T-cell (primary cell): ENCODE measurements at places on chromosomes 16 and 17.

- H3K36me3 ChIP-seq = no peaks in the 10 kb centered on the region
- no peak overlapping the region for H3K27ac ChIP-seq
- no peak overlapping the region for H3K4me3 ChIP-seq
These were observed 7.1 kb upstream of the KRT9 start for GRCh38 chr17:41578971-41579370.

DNA sequence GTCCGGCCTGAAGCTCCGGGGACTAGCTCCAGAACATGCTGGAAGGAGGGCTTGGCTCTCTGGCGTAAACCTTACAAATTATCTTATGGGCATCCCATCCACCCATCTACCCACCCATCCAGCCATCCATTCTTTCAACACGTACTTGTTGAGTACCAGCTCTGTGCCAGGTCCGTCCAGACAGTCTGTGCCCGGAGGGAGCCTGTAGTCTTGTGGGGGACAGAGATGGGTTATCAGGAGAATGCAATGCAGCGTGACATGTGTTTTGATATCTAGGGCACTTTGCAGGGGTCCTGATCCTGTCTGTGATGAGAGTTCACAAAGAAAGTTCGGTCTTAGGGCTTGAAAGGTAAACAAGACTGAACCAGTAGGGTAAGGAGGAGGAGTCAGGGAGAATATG is 4.1 kb upstream of the SLC13A2 start:
- peaks cover 19% of the 10 kb centered on the region for H3K27me3 ChIP-seq
- no peak overlapping the region for H3K27ac ChIP-seq
- H3K4me3 ChIP-seq = no peak overlapping the region
- no peaks in the 10 kb centered on the region for H3K36me3 ChIP-seq
- no peaks in the 10 kb centered on the region for H3K4me1 ChIP-seq

DNA sequence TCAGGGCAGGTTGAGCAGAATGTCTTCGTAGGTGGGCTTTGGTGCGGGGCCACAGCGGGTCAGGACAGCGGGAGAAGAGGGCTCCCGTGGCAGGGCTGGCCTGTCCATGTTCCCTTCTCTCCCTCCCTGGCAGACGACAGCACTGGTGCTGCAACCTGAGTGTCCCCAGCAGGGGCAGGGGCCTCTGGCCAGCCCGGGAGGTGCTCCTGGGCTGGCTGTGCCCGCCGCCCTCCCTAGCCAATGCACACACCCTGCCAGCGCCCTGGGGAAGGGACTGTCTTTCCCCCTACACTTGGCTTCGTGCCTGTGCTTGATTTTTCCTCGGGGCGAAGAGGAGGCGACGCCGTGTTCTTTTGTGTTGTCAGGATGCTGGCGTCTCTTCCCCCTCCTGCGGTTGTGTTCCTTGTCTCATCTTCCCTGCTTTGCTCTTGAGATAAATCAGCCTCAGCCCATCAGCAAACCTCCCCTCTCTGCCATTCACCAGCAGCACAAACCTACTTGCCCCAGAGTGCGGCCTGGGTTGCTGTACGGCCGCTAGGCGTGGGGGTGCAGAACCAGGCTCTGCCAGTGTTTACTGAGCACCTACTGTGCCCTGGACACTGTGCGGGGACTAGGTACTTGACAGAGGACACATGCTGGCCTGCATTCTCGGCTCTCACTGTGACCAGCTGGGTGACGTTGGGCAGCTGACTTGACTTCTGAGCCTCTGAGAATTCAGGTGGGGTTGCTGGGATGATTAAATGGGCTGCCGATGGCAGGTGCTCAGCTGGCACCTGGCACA is 237.3 kb upstream of the CIBAR2 start:
- no peak overlapping the region for H3K27ac ChIP-seq
- H3K4me1 ChIP-seq = no peaks in the 10 kb centered on the region
- DNase-seq = no peak
- no peaks in the 10 kb centered on the region for H3K36me3 ChIP-seq
- no peaks in the 10 kb centered on the region for H3K27me3 ChIP-seq

- no peak overlapping the region for H3K4me3 ChIP-seq
- no peaks in the 10 kb centered on the region for H3K4me1 ChIP-seq
- no peaks in the 10 kb centered on the region for H3K27me3 ChIP-seq
- no peak for DNase-seq
These were observed 23.9 kb upstream of the HEATR6 start for GRCh38 chr17:60102632-60103096.

DNA sequence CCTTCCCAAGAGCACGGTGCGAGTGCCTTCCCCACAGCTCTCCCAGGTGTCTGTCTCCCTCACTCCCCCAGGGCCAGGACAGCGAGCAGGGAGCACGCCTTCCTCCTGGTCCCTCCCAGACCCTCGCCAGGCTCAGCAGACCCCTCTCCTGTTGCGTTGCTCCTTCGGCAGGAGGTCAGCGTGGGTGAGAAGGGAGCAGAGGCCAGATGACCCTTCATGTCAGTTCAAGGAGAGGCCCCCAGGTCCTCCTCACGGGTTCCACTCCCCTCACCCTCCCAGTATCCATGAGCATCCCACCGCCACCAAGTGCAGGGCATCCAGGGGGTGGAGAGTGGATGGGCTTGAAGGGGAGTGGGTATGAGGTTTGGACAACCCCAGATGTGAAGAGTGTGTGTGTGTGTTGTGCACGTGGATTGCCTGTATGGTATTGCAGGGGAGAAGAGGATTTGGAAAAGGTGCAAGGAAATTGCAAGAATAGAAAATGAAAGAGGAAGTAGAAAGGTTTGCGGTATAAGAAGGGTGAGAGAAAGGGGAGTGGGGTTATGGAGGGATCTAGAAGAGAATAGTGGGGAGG is 17.7 kb downstream of the SGCA start:
- no peaks in the 10 kb centered on the region for H3K36me3 ChIP-seq
- peaks cover 2% of the 10 kb centered on the region for H3K4me1 ChIP-seq

- H3K27me3 ChIP-seq = no peaks in the 10 kb centered on the region
- no peak for DNase-seq
- H3K36me3 ChIP-seq = no peaks in the 10 kb centered on the region
- H3K4me3 ChIP-seq = no peak overlapping the region
- no peak overlapping the region for H3K27ac ChIP-seq
- peaks cover 11% of the 10 kb centered on the region for H3K4me1 ChIP-seq
These were observed 5.6 kb upstream of the COG1 start for GRCh38 chr17:73187203-73187769.

GRCh38 chr16:67150833-67151396 is at the start of gene B3GNT9:
Gene B3GNT9, minus strand, starts transcription at chr16:67150998. Its CDS starts 513 bp downstream, at chr16:67150485.
- H3K27me3 ChIP-seq = no peaks in the 10 kb centered on the region
- peaks cover 11% of the 10 kb centered on the region for H3K36me3 ChIP-seq
- H3K4me3 ChIP-seq = peak within 1 kb of the TSS; percentile 57

- H3K4me3 ChIP-seq = no peak overlapping the region
- no peaks in the 10 kb centered on the region for H3K4me1 ChIP-seq
- H3K27ac ChIP-seq = no peak overlapping the region
- peaks cover 3% of the 10 kb centered on the region for H3K27me3 ChIP-seq
- no peaks in the 10 kb centered on the region for H3K36me3 ChIP-seq
- DNase-seq = no peak
These were observed 207.5 kb downstream of the CDH13 start for GRCh38 chr16:82834151-82834815.

- H3K4me3 ChIP-seq = peak within 1 kb of the TSS; percentile 42
- H3K36me3 ChIP-seq = no peaks in the 10 kb centered on the region
- H3K4me1 ChIP-seq = no peaks in the 10 kb centered on the region
- DNase-seq = no peak
- H3K27ac ChIP-seq = no peak within 1 kb of the TSS
These were observed at the start of gene MMP25 for GRCh38 chr16:3045758-3046640. Gene MMP25, plus strand, starts transcription at chr16:3046561. Its CDS starts 357 bp downstream, at chr16:3046918.

GRCh38 chr16:26505496-26505895 is 561.2 kb upstream of the C16orf82 start:
- H3K4me1 ChIP-seq = no peaks in the 10 kb centered on the region
- no peak for DNase-seq
- H3K36me3 ChIP-seq = no peaks in the 10 kb centered on the region
- no peaks in the 10 kb centered on the region for H3K27me3 ChIP-seq

GRCh38 chr17:54793271-54793670 is 107.4 kb upstream of the TOM1L1 start:
- no peaks in the 10 kb centered on the region for H3K4me1 ChIP-seq
- no peaks in the 10 kb centered on the region for H3K36me3 ChIP-seq
- no peaks in the 10 kb centered on the region for H3K27me3 ChIP-seq
- no peak overlapping the region for H3K27ac ChIP-seq

GRCh38 chr16:7366041-7366440 is 33.4 kb downstream of the RBFOX1 start:
- H3K36me3 ChIP-seq = no peaks in the 10 kb centered on the region
- no peak overlapping the region for H3K4me3 ChIP-seq
- DNase-seq = no peak
- H3K4me1 ChIP-seq = no peaks in the 10 kb centered on the region
- no peak overlapping the region for H3K27ac ChIP-seq
- H3K27me3 ChIP-seq = no peaks in the 10 kb centered on the region

DNA sequence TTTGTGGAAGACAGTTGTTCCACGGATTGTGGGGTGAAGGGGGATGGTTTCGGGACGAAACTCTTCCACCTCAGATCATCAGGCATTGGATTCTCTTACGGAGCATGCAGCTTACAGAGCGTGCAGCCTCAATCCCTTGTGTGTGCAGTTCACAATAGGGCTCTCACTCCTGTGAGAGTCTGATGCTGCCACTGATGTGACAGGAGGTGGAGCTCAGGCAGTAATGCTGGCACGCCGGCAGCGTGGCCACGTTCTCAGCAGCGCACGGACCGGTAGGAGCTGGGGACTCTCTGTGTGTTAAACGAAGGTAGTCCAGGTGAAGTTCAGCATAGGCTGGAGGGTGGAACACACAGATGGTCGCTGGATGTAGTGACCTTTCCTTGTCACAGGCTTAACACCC is 37.8 kb downstream of the SEC14L1 start:
- H3K4me3 ChIP-seq = no peak overlapping the region
- H3K4me1 ChIP-seq = peaks cover 21% of the 10 kb centered on the region
- DNase-seq = no peak
- no peak overlapping the region for H3K27ac ChIP-seq
- peaks cover 6% of the 10 kb centered on the region for H3K36me3 ChIP-seq

- H3K4me3 ChIP-seq = no peak overlapping the region
- H3K27ac ChIP-seq = no peak overlapping the region
- H3K27me3 ChIP-seq = no peaks in the 10 kb centered on the region
- no peak for DNase-seq
- no peaks in the 10 kb centered on the region for H3K4me1 ChIP-seq
These were observed 122.5 kb downstream of the CMIP start for GRCh38 chr16:81567087-81567486.

DNA sequence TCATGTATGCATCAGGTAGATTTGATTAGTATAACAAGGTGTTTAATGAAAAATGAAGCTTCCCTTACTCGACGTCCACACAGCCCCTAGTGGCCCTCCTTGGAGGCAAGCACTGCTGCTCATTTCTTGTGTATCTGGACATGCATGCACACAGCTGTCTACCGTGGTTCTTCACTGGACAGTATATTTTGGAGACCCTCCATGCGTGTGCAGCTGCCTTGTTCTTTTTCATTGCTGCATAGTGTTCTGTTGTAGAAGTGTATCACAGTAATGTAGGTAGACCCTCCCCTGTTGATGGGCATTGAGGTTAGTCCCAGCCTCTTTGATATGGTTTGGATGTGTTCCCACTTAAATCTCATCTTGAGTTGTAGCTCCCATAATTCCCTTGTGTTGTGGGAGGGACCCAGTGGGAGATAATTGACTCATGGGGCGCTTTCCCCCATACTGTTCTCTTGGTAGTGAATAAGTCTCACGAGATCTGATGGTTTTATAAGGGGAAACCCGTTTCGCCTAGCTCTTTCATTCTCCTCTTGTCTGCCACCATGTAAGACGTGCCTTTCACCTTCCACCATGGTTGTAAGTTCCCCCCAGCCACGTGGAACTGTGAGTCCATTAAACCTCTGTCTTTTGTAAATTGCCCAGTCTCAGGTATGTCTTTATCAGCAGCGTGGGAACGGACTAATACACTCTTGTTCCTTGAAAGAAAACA is 6.3 kb downstream of the CMIP start:
- H3K27ac ChIP-seq = no peak overlapping the region
- H3K36me3 ChIP-seq = no peaks in the 10 kb centered on the region
- H3K4me3 ChIP-seq = no peak overlapping the region
- peaks cover 26% of the 10 kb centered on the region for H3K4me1 ChIP-seq
- no peaks in the 10 kb centered on the region for H3K27me3 ChIP-seq

DNA sequence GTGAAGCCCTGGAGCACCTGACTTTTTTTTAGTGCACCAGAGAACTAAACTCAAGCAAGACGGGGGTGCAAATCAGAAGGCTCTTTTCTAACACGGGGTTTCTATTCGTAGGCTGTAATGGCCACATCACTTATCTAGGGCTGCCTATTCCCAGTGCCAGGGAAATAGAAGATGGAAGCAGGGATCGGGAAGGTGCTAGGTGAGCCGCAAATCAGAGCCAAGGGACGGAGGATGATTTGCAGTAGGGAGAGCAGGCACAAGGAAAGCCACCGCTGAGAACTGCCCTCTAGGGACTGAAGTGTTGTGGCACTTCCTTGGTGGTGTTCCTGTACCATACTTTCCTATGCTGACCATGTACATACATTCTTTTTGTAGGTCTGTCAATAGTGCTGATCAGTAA is 7.8 kb upstream of the SLC46A1 start:
- H3K36me3 ChIP-seq = no peaks in the 10 kb centered on the region
- no peak overlapping the region for H3K4me3 ChIP-seq
- no peak overlapping the region for H3K27ac ChIP-seq
- no peak for DNase-seq
- H3K27me3 ChIP-seq = peaks cover 4% of the 10 kb centered on the region

DNA sequence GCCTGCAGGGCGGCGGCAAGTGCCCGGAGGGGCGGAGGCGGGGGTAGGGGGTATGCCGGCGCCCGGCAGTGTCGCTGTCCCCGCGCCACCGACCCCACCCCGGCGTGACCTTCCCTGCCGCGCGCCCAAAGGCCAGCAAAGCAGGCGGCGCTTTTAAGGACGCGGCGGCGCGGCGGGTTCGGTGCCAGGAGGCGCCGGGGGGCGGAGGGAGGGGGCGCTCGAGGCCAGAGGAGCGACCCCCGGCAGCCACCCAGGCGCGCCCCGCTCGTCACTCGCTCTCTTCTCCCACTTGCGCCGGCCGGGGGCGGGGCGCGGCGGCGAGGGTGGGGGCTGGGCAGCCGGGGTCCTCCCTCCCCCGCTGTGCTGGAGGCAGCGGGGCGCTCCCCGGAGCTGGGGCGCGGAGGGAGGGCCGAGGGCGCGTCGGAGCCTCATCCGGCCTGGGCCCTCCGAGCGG is 8.6 kb upstream of the BAHCC1 start:
- no peaks in the 10 kb centered on the region for H3K36me3 ChIP-seq
- H3K4me3 ChIP-seq = no peak overlapping the region
- peaks cover 33% of the 10 kb centered on the region for H3K4me1 ChIP-seq
- no peaks in the 10 kb centered on the region for H3K27me3 ChIP-seq
- DNase-seq = no peak

GRCh38 chr17:57121308-57122042 is 36.4 kb downstream of the AKAP1 start:
- H3K4me1 ChIP-seq = no peaks in the 10 kb centered on the region
- no peak overlapping the region for H3K4me3 ChIP-seq
- no peaks in the 10 kb centered on the region for H3K27me3 ChIP-seq
- DNase-seq = no peak
- H3K27ac ChIP-seq = no peak overlapping the region

GRCh38 chr16:74051-74746 is 1.8 kb upstream of the RHBDF1 start:
- no peak overlapping the region for H3K4me3 ChIP-seq
- peaks cover 58% of the 10 kb centered on the region for H3K27me3 ChIP-seq
- DNase-seq = no peak
- H3K4me1 ChIP-seq = peaks cover 19% of the 10 kb centered on the region

- no peak for DNase-seq
- H3K36me3 ChIP-seq = no peaks in the 10 kb centered on the region
- H3K27me3 ChIP-seq = no peaks in the 10 kb centered on the region
- H3K27ac ChIP-seq = no peak overlapping the region
- no peak overlapping the region for H3K4me3 ChIP-seq
These were observed 489.0 kb downstream of the KCNJ2 start for GRCh38 chr17:70658317-70658716.
